HCT116 (cell line): ENCODE measurements at places on chromosomes 7 and 10.

- no peaks in the 10 kb centered on the region for H3K36me3 ChIP-seq
- no peak overlapping the region for H3K27ac ChIP-seq
- no peak for DNase-seq
- H3K27me3 ChIP-seq, result no peaks in the 10 kb centered on the region
- H3K4me3 ChIP-seq, result no peak overlapping the region
- peaks cover 49% of the 10 kb centered on the region for H3K4me1 ChIP-seq
These were observed 20.8 kb downstream of the TSPAN14 start for GRCh38 chr10:80474941-80475340.

DNA sequence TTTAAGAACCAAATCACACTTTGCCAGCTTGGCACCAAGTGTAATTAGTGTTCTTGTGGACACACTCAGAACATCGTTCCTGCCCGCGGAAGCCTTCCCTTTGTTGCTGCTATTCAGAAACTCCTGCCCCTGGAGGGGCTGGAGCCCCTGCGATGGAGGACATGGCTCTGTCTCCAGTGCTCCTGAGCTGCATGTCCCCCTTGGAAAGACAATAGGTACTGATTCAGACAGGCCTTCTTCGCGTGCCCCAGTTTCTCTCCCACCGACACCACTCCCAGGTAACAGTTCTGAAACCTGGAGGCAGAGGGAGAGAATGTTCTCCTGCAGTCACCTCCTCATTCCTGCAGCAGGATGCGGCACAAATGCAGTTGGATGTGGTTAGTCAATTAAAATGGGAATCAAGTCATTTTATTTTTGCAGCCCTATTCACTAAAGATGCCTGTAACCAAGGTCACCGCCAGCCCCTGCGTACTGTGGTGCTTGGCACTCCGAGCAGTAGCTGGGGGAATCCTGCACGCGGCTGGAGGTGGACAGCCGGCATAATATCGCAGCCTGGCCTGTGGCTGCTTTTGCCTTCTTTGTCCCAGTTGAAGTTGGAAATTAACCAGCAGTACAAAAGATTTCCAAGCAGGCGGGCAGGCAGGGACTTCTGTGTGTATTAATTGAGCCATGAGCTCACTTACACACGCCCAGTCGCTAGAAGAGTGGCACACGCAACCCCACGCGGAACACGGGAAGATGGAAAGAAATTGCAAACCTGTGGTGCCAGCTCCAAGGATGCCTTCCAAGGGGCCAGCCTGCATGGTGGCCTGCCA lies 205.7 kb downstream of the EBF3 start:
- H3K27me3 ChIP-seq, result no peaks in the 10 kb centered on the region
- DNase-seq, result no peak
- H3K4me1 ChIP-seq, result no peaks in the 10 kb centered on the region
- no peak overlapping the region for H3K4me3 ChIP-seq
- no peak overlapping the region for H3K27ac ChIP-seq
- H3K36me3 ChIP-seq, result no peaks in the 10 kb centered on the region

DNA sequence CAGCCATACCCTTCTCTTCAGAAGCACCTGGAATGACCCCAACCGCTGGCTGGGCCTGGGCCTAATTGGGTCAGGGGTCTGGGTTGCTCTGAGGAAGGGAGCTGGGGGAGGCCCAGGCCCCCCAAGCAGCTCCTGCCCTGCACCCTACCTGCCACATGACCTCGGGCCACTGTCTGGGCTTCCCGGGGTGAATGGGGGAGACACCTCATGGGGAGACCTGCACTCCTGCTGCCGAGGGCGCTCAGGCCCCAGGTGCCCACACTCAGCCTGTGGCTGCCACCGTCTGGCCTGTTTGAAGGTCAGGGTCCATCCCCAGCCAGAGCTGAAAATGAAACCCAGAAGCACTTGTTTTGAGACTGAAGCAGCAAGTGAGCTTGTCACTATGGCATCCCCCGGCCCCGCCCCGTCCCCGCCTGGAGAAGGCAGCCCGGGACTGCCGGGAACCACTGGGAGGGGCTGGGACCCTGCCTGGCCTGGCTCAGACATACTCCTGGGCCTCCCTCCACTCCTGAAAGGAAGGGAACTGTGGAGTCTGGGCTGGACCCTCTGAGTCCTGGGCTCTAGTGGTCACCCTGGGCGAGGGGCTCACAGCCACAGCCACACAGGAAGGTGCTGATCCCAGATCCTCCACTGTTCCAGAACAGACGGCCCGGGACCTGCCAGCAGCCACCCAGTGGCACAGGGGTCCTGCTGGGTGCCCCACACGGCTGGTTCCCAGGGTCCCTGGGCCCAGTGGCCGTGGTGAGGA lies 7.4 kb upstream of the MICALL2 start:
- H3K27ac ChIP-seq, result peak overlapping the region; percentile 58; the same call in 1 of the 2 replicates
- H3K27me3 ChIP-seq, result no peaks in the 10 kb centered on the region
- H3K4me3 ChIP-seq, result no peak overlapping the region
- DNase-seq, result no peak
- peaks cover 40% of the 10 kb centered on the region for H3K4me1 ChIP-seq

- H3K36me3 ChIP-seq, result no peaks in the 10 kb centered on the region
- H3K27me3 ChIP-seq, result peaks cover 2% of the 10 kb centered on the region; the same call in 1 of the 2 replicates
- no peaks in the 10 kb centered on the region for H3K4me1 ChIP-seq
- DNase-seq, result no peak
- H3K27ac ChIP-seq, result no peak overlapping the region
These were observed 89.5 kb upstream of the LYZL1 start for GRCh38 chr10:29199339-29199738.

- no peaks in the 10 kb centered on the region for H3K36me3 ChIP-seq
- H3K4me1 ChIP-seq, result no peaks in the 10 kb centered on the region
- H3K27me3 ChIP-seq, result peaks cover 8% of the 10 kb centered on the region; the same call in 1 of the 2 replicates
- no peak overlapping the region for H3K27ac ChIP-seq
- H3K4me3 ChIP-seq, result no peak overlapping the region
These were observed 623.9 kb upstream of the FOXK1 start for GRCh38 chr7:4058158-4058557.

DNA sequence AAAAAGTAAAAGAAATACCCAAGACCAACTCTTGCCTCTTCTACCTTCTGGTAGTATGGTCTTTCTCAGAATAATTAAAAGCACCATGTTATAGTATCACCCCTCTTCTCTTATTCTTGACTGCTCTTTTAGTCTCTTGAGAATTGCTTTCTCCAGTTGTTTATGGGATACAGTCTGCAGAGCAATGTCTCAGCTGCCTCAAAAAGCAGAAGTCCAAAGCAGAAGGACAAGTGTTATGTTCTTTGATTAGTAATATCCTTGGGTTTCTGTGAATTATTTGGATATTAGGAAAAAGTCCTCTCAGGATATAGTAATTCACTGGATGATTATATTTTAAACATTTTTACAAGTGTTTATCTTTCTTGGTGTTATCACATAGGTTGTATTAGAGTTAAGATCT lies 7.4 kb downstream of the TAS2R41 start:
- H3K27me3 ChIP-seq, result no peaks in the 10 kb centered on the region
- no peak overlapping the region for H3K27ac ChIP-seq
- no peaks in the 10 kb centered on the region for H3K36me3 ChIP-seq
- DNase-seq, result no peak

- H3K4me3 ChIP-seq, result no peak overlapping the region
- H3K27me3 ChIP-seq, result peaks cover 26% of the 10 kb centered on the region
- H3K36me3 ChIP-seq, result no peaks in the 10 kb centered on the region
- H3K27ac ChIP-seq, result no peak overlapping the region
- DNase-seq, result no peak
These were observed 68.4 kb upstream of the ADO start for GRCh38 chr10:62736168-62736546.

DNA sequence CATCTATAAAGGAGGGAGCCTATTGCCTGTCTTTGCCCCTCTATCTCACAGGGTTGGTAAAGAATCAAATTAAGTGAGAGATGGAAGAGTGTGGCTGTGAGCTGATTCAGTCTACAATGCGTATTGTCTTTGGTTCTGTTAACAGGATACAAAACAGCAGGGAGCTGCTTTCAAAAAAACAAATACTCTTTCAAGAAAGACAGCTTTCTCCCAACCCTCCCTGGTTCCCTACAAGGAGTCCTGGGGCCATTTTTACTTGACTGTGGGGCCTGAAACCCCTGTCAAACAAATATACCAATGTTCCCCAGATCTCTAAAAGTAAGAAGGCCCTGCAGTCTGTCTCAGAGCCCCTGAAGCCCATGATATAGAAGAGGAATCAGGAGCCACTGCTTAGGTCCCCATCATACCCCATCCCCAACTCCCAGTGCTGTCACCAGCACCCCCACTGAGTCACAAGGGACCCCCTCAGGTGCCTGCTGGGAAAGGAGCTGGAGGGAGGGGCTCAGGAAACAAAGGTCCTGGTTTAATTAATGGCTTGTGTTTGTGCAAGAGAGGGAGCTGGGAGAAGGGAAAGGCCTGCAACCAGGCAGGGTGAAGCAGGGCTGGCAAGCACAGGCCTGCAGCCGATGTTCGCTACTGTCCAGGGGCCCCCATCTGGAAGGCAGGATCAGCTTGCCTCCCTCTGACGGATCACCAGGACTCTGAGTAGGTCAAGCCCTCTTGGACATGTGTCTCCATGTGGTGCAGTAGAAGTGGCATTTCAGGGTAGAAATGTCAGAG lies 182.0 kb upstream of the GHITM start:
- H3K27me3 ChIP-seq, result peaks cover 19% of the 10 kb centered on the region
- no peak for DNase-seq
- no peak overlapping the region for H3K4me3 ChIP-seq

DNA sequence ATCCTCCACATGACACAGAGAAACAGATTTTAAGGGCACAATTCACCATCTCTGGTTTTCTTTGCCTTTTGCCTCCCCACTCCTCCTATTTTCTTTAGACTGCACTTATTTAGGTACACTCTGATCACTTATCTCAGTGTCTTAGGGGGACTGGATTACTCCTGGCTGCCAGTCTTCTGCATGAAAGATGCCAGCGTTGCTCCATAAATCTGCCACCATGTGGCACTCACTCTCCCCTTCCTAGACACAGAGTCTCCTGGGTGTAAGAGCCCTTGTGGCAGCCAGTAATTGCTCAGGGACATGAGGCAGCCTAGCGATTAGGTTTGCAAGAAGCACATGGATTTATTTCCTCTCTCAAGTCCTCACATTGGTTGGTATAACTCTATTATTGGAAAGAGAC lies 34.5 kb upstream of the RBM20 start:
- H3K4me1 ChIP-seq, result peaks cover 9% of the 10 kb centered on the region; the same call in 1 of the 2 replicates
- no peak overlapping the region for H3K27ac ChIP-seq
- no peak overlapping the region for H3K4me3 ChIP-seq
- H3K27me3 ChIP-seq, result 0 out of 2 replicates have a peak, but pooled peaks cover 4% of the 10 kb centered on the region

DNA sequence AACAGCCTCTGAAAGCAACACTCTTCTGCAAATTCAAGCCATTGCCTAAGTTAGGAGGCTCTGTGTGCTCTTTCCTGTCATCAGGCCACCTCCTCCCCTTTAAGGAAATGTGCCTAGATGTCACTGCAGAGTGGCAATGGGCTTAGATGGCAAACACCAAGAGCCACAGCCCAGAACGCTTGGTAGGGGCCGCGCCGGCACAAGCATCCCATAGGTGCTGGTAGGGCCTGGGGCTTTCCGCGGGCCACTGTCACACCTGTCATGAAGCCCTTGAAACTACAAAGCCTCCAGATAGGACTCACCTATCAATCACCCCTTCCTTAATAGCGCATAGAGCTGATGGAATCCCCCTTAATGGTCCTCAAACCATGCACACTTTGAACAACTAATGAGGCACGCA lies 299.9 kb downstream of the GRID1 start:
- DNase-seq, result no peak
- H3K4me1 ChIP-seq, result no peaks in the 10 kb centered on the region; the same call in 1 of the 2 replicates
- H3K27me3 ChIP-seq, result no peaks in the 10 kb centered on the region; the same call in 1 of the 2 replicates
- no peak overlapping the region for H3K4me3 ChIP-seq
- H3K36me3 ChIP-seq, result no peaks in the 10 kb centered on the region
- H3K27ac ChIP-seq, result no peak overlapping the region

DNA sequence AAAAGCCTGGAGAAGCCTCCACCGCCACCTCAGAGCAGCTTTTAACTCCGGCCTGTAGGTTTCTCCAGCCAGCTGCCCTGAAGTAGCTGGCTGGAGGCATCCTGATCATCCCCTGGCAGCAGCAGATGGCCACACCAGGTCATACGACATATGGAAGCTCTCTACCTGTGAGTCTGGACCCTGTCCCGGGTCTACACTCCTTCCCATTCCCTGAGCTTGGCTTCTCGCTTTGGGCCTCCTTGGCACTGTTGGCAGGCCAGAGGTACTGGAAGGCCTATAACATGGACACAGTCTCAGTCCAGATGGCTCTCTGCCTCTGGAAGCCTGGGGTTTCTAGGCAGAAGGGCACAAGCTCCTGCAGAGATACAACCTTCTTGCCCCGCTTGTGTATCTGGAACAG lies 43.5 kb upstream of the TRIM8 start:
- no peak overlapping the region for H3K4me3 ChIP-seq
- H3K36me3 ChIP-seq, result peaks cover 3% of the 10 kb centered on the region; the same call in 1 of the 2 replicates
- H3K27me3 ChIP-seq, result no peaks in the 10 kb centered on the region
- no peak overlapping the region for H3K27ac ChIP-seq

DNA sequence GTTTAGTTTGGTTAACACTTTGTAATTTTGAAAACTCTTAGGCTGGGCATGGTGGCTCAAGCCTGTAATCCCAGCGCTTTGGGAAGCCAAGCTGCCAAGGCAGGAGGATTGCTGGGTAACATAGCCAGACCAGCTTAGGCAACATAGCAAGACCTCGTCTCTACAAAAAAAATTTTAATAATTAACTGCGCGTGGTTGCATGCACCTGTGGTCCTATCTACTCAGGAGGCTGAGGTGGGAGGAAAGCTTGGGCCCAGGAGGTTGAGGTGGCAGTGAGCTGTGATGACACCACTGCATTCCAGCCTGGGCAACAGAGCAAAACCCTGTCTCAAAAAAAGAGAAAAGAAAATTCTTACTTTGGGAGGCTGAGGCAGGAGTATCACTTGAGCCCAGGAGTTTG lies 18.2 kb downstream of the MYOZ1 start:
- no peaks in the 10 kb centered on the region for H3K36me3 ChIP-seq
- peaks cover 9% of the 10 kb centered on the region for H3K4me1 ChIP-seq
- no peak overlapping the region for H3K4me3 ChIP-seq
- no peak for DNase-seq
- H3K27me3 ChIP-seq, result no peaks in the 10 kb centered on the region

GRCh38 chr10:11212288-11213085 lies 194.8 kb downstream of the CELF2 start:
- H3K27me3 ChIP-seq, result no peaks in the 10 kb centered on the region
- no peaks in the 10 kb centered on the region for H3K4me1 ChIP-seq
- H3K4me3 ChIP-seq, result no peak overlapping the region
- DNase-seq, result no peak
